ENCODE measurements at places on chromosomes 12 and 14. TPM values are rescaled to one million over a fixed set of nuclear protein-coding genes. Genes with fewer than 3 reads are reported as not detected.

DNA sequence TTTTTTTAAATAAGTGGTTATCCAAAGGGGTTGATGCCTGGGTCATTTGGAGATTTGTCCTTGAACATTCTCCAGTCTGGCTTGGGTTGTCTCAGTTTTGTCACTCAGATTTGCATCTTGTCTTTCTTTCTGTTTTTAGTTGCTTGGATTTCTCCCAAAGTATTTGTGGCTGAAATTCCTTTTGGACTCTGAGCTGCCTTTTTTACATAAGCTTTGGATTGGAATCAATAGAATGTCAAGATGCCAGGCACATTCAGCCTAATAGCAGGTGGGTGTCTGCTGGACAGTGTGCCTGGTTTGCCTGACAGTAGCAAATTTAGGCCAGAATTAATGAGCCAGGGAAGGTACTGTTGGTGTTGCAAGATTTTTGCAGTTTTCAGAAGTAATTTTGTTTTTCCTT, 50.0 kb downstream of the FLRT2 start:
- no peak for DNase-seq

The HELB gene
- 1.2 TPM for polyA plus RNA-seq

The ORAI1 gene
- polyA plus RNA-seq, result 7.4 TPM

DNA sequence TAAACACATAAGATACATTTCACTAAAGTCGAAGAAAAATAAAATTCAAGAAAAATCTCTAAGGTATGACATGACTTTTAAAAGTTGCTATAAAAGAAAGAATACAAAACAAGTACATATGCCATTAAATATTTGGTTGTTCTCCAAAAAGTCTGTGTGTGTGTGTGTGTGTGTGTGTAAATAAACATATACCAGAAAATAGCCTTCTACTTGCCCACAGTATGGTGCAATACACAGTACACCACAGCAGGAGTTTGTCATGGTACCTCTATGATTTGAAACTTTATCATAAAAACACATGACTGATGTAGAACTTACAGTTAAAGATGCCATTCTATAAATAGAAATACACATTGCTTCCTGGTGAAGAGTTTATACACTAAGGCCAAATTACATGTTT, 692.7 kb upstream of the MGAT4C start:
- peak; percentile 89 for DNase-seq

The ARF3 gene
- 220 TPM for polyA plus RNA-seq

GRCh38 chr14:93266127-93266526, 59.1 kb downstream of the UBR7 start:
- DNase-seq, result no peak

DNA sequence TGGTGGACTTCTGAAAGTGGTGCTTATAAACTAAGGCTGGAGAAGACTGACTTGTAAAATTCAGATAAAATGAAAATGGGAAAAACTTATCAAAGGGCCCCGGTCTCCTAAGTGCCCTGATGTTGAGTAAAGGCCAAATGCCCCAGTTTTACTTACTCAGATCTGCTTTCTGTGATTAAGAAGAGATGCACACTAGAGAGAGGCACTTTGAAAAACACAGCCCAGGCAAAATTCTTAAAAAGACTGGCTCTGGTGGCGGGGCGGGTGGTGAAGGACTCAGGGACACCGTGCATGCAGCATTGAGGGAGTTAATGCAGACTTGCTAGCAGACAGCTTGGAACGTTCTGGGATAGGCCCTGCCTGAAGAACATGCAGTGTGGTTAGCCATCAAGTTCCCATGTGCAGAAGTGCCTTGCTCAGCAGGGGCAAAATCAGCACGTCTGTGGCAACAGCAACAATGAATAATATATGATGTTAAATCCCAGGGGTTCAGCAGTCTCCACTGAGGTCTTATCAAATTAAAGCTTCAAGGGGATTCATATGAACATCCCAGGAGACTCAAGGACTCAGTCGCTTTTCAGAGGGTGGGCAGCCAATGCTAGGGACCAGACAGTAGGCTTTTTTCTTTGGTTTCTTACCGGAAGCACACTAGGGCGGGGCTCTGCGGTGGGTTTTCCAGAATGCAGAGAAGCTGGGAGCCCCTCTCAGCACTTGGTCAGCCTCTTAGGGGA, 105.0 kb downstream of the DAD1 start:
- DNase-seq, result no peak

The TAMALIN gene
- 5.3 TPM for polyA plus RNA-seq

DNA sequence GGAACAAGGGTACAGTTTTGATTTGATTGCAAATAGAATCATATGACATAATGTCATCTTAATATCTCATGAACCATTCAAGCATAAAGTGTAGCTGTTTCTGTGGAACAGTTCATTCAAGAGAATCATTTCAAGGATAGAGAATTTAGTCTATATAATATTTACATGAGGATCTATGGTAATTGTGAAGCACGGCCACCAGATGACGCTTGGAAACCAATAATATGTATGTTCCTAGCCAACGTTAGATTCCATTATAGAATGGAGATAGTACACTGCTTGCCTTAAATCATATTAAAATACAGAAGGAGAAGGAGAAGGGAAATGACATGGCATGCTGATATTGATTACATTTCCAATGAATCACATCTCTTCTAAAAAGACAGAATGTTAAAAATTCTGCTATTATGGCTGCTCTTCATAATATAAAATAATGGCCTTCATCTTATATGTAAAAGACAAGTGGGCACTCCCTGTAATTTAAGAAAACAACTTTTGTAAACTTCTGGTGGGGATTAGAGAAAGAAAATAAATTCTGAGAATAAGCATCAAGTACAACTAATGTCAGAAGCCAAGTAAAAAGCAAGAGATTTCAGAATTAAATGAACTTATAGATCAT, 351.0 kb downstream of the NAV3 start:
- DNase-seq, result peak; percentile 68

The NYNRIN gene
- 7.2 TPM for polyA plus RNA-seq

DNA sequence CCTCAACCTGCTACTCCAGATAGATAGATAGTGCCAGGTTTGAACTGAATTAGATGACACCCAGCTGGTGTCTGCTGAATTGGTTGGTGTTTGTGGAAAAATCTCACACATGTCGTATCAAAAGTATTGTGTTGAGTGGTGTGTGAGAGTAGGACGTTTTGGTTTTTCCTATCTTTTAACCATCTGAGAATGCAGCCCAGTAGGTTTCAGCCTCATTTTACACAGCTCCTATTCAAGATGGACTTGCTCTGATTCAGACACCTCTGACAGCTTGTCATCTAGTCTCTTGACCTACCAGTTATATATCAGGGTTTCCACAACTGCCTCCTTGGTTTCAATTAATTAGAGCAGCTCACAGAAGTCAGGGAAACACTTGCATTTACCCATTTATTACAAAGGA, 254.4 kb downstream of the KTN1 start:
- DNase-seq, result no peak

GRCh38 chr12:31288381-31288780, 37.6 kb downstream of the SINHCAF start:
- DNase-seq, result no peak

DNA sequence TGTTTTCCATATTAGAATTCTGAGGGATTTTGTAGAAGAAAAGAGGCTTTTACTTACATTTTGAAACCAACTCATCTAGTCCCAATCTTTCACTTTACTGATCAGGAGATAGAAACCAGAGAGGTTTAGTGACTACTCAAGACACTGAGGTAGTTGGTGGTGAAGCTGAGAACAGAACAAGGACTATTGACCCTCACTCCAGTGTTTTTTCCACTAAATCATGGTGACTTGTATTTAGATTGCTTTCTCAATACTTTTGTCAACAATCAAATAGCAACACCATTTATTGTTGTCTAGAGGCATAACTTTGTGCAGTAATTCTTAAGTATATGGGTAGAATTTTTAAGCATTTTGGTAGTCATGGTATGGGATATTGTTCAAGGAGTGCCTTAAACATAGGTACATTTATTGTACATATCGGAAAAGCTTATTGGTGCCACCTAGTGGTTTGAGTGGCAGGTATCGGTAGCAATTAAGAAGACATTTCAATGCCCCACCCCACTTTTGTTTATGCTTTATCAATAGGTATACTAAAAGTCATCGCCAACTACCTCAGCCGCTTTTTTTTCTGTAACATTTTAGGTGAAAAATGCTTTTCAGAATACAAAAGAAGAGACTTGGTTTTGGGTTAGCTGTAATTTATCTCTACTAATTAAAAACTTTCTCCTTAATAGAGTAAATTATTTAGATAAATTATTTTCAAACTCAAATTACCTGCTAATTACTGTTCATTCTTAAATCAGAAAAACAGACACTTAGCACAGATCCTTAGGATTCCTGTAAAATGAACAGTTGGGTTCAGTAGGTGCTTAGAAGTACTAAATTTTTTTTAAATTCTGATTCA, 47.3 kb upstream of the PAWR start:
- DNase-seq, result peak; percentile 57

- DNase-seq, result no peak
Observed at GRCh38 chr14:74495356-74495755, 1.8 kb downstream of the ISCA2 start.

GRCh38 chr12:132604668-132605441, 5.5 kb downstream of the LRCOL1 start:
- DNase-seq, result no peak

- no peak for DNase-seq
Observed at GRCh38 chr12:109864916-109865315, 15.4 kb downstream of the GLTP start.

DNA sequence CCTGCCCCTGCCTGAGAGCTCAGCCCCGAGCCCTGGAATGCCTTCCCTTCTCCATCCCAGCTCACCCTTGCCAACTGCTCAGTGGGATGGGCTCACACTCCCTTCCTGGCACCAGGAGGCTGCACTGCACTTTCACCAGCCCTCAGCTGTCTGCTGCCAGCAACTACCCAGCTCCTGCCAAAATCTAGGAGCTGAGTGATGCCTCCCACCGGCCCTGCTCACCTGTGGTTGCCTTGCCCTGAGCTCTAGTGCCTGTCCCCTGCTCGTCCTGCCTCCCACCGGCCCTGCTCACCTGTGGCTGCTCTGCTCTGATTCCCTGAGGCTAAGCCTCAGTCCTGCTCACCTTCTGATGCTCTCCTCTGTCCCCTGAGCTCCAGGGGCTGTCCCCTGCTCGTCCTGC, 119.8 kb downstream of the TMEM121 start:
- DNase-seq, result no peak

DNA sequence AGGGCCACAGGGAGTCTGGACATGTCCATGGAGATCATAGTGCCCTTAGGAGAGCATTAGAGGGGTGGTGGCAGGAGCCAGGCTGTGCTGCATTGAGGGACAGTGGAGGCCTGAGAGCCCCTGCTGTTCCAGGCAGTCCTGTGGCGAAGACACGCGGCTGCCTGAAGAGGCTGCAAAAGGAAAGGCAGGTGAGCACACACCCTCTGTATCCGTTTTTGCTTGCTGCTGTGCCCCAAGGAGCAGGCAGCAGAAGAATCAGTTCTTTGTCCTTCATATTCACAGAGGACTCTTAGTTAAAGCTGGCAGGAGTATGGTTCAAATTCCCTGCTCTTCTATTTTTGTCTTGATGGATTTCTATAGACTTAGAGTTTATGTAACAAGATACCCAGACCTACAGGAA, 4.5 kb downstream of the SLC35E3 start:
- no peak for DNase-seq

- DNase-seq, result peak; percentile 44
Observed at GRCh38 chr12:9687228-9687627, 17.7 kb downstream of the CLEC2D start.

The FAM90A1 gene
- polyA plus RNA-seq, result 0.08 TPM

GRCh38 chr14:75711796-75712211, 50.8 kb downstream of the TTLL5 start:
- DNase-seq, result peak; percentile 82

DNA sequence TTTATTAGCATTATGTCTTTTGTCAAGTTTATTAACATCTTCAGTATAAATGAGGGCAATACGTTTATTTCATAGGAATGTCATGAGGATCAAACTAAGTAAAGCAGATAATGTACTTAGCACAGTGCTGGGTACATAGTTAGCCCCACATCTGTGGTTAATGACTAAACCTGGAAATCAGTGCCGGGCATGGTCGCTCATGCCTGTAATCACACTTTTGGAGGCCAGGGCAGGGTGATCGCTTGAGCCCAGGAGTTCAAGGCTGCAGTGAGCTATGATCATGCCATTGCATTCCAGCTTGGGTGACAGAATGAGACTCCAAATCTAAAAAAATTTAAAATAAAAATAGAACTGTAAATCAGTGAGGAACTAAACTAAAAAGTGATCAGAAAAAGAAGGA, 44.8 kb upstream of the GUCY2C start:
- no peak for DNase-seq

GRCh38 chr14:32984241-32984930, 45.7 kb downstream of the NPAS3 start:
- DNase-seq, result no peak

The SYCP3 gene
- polyA plus RNA-seq, result not detected

The RNASE11 gene
- not detected for polyA plus RNA-seq

GRCh38 chr12:14751986-14752385, 51.3 kb downstream of the WBP11 start:
- no peak for DNase-seq

DNA sequence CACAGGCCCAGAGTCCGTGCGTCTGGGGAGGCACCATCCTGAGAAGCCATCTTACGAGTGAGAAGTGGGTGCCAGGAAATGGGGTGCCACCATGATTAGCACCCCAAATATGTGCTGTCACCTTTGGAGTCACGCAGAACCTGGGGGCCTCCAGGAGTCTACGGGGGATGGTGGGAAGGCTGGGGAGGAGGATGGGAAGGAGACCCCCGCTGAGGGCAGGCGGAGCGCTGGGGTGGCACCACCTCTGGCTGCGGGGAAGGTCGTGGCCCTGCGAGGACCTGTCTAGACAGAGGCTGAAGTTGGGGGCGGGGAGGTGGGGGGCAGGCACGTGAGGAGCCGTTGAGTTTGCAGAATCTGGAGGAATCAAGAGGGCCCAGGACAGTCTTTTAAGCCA, 42.6 kb upstream of the FBRSL1 start:
- DNase-seq, result no peak

DNA sequence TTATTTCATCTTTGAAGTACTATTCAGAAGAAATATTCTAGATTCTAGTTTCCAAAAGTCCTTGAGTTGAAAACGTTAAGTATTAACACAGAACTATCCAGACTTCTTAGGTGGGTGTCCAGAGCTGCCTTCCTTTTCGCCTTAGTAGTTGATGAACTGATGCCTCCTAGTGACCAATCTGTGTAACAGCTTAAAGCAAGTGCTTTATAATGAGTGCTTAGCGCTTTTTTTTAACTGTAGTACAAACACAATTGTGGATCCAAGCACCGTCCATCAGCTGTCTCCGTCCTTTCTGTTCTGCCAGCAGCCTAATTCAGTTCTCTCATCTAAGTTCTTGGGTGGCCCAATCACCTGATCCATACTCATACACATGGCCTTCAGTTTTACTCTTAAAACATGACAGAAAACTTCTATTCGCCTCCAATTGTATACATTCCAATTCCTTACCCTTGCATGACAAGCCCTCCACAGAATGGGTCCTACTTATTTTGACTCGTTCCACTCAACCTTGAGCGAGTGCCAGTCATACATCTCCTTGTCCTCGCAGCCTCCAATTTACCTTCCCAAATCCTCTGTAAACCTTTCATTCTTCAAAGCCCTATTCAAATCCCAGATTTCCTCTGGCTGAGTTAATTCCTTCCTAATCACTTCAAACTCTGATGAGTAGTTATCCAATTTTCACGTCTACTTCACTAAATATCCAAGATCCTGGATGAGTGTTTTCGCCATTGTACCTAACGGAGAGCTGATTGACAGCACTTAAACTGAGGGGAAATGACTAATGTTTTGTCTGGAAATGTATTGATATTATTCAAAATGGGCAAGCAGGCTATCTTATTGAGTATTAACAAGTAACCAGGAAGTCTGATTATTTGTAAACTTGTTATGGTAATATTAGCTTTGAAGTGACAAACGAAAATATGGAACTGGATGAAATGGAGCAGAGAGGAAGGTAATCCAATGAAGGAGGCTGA, 5.8 kb upstream of the PHLDA1 start:
- peak; percentile 80 for DNase-seq
